ENCODE measurements at places on chromosomes 13 and 19. TPM values are rescaled to one million over a fixed set of nuclear protein-coding genes. Genes with fewer than 3 reads are reported as not detected.

PRSS57 gene
- not detected for total RNA-seq

COX6B1 gene
- 847 TPM for total RNA-seq

FAAP24 gene
- total RNA-seq, result 4.3 TPM

SIGLEC7 gene
- not detected for total RNA-seq

RNF17 gene
- 0.50 TPM for total RNA-seq

Measured in bronchus fibroblast of lung (primary cell).